ENCODE measurements at places on chromosomes 2 and 18.

GRCh38 chr2:28394331-28394877 is 1.7 kb downstream of the FOSL2 start:
- no peak for DNase-seq

GRCh38 chr2:222637067-222637466 is 18.8 kb downstream of the FARSB start:
- DNase-seq, result no peak

DNA sequence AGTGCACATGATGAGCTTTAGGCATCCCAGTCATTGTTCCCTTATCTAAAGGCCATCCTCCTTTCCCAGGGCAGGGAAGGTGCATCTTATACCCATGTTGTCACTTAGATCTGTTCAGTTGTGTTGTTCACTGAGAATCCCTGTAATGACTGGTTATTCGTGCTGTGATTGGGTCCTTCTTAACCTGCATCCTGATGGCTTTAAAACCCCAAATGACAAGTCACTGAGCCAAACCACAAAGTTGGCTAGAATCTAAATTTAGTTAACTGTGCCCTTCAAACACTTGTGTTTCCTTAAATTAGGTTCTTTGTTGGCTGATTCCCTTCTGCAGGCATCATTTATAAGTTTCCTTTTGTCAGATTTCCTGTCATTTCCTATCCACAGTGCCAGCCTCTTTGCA is 58.5 kb upstream of the SLC16A14 start:
- DNase-seq, result no peak

GRCh38 chr2:67561457-67561965 is 164.4 kb downstream of the ETAA1 start:
- DNase-seq, result no peak

DNA sequence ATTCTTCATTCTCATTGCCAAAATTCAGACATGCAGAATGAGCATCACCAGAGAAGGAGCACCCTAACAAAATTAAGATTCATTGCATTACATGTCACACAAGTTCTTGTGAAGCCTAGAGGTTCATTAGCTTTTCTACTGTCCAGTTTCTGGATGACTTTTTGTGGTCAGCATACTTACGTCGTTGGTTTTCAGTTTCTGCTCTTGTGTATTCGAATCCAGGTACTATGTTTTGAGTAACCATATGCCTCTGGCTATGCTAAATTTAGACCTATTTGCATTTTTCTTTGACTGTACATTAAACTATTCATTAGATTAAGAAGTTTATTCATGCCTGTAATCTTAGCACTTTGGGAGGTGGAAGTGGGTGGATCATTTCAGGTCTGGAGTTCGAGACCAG is 251.3 kb downstream of the PARD3B start:
- no peak for DNase-seq

GRCh38 chr2:29917781-29918180 is 3.6 kb downstream of the ALK start:
- DNase-seq, result no peak

- DNase-seq, result no peak
Measured at GRCh38 chr2:191295088-191295487, 49.9 kb downstream of the MYO1B start.

DNA sequence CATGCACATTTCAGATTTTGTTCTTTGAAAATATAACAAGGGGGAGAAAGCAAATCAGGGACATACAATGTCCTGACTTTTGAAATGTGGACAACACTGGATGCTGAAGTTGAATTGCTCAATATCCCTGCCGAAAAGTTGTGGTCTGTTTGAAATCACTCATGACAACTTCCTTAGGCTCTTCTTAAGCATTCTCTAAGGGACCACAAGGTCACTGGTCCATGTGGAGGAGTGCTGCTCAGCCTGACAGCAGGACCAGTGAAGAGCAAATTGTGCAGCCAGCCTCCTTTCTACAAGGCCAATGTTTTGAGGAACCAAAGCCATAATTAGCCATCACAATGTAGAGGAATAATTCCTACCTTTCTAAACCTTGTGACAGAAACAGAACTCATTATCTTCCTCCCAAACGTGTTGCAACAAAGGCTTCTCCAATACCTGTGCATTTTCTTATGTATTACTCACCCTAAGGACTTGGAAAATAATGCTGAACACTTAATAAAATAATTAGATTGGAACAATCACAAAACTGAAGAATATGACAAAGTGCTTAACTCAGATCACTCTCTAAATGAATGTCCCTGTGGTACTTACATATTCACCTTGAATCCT is 1477.6 kb upstream of the NXPH2 start:
- no peak for DNase-seq

DNA sequence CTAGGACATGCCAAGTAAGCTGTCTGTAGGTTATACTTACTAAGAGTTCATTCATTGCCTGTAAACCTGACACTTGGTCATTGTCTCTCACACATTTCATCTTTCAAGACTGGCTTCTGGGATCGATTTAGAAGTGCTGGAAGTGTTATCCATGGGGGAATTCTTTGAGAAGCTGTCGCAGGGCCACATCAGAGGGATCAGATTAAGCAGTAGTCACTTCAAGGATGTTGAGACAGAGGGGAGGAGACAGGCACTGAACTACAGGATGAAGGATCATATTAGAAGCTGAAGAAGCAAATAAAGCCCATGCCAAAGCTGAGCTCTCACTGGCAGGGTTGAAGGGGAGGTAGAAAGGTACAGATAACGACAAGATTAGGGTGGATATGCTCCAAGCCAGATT is 49.0 kb downstream of the CDK15 start:
- no peak for DNase-seq

DNA sequence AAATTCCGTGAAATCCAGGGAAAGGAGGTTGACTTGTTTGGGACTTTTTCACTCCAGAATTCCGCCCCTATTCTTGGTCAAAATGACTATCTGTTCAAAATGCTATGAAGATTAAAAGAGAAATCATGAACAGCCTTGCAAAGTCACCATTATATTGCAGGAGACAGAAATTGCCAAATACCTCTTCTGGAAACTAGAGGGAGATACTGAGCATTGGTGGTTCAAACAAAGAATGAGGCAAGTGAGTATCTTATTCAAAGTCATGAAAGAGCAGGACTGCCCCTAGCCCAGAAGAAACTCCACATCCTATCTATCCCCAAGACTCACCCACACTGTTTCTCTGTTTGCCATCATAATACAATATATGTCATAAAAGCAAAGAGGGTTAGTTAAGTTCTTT is 862.3 kb upstream of the POU3F3 start:
- DNase-seq, result no peak

DNA sequence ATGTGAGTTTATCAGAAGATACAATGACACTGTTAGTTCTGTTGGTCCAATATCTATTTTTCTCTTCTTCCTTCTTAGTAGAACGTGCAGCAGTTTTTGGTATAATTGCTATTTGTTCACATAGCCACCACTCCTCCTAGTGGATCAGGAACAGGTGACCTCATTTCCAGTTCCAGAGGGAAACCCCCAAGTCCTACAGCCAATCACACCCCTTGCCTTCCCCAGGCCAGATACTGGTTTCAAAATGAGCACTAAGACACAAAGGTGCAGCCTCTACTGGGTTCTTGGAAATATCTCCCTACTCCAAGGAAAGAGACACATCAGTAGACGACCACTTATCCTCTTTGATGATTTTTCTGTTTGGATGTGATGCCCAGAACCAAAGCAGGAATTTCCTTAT is 103.2 kb downstream of the TCF4 start:
- DNase-seq, result no peak

DNA sequence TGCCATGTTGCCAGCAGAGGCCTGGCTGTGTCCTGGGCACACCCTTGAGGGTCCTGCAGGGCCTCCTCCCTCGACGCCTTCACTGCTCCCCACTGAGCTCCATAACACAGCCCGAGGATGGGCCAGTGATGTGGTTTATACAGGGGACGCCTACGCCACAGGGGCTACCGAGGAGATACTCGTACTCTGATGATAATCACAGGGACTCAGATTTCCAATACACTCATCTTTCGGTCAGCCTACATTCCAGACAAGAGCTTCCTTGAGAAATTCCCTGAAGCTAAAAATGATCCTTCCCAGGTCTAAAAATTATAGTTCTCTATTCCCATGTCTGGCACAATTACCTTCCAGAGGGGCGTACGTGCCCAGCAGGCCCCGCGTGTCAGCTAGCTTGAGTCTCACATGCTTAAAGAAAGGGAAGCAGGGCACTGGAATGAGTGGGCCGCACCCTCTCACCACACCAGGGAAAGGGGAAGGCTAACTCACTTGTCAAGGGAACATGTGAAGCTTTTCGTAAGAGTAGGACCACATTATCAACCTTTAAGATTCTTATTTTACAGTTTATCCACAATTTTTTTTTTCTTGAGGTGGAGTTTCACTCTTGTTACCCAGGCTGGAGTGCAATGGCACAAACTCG is 159.5 kb upstream of the NDUFV2 start:
- no peak for DNase-seq

GRCh38 chr2:46873604-46874068 is 42.0 kb downstream of the MCFD2 start:
- DNase-seq, result peak; percentile 57

DNA sequence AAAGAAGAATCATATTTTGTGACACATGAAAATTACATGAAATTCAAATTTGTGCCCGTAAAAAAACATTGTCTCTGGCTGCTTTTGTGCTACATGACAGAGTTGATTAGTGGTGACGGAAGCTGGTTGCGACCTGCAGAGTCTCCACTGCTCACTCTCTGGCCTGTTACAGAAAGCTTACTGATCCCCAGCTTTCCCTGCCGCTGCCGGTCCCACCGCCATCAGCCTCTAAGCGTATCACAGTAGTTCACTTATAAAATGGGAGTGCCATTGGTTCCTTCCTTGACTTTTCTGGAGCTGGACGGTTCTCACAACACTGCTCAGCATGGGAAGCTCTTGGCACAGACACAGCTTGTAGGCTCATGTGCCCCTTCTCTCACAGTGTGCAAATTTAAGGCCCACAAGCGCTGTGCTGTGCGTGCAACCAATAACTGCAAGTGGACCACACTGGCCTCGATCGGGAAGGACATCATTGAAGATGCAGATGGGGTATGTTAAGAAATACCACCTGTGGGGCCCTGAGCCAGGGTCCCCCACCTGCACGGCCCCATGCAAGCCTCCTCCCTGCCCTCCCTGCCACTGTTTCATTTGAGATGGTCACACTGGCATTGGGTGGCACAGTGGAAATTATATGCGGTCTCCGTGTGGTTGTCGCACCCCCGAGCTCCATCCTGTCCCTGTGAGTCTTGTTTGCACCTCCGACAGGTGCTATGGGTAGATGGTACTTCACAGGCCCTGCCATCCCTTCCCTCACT is 81.3 kb downstream of the DGKD start:
- DNase-seq, result no peak

GRCh38 chr2:26672818-26673393 is 19.6 kb upstream of the KCNK3 start:
- DNase-seq, result no peak

DNA sequence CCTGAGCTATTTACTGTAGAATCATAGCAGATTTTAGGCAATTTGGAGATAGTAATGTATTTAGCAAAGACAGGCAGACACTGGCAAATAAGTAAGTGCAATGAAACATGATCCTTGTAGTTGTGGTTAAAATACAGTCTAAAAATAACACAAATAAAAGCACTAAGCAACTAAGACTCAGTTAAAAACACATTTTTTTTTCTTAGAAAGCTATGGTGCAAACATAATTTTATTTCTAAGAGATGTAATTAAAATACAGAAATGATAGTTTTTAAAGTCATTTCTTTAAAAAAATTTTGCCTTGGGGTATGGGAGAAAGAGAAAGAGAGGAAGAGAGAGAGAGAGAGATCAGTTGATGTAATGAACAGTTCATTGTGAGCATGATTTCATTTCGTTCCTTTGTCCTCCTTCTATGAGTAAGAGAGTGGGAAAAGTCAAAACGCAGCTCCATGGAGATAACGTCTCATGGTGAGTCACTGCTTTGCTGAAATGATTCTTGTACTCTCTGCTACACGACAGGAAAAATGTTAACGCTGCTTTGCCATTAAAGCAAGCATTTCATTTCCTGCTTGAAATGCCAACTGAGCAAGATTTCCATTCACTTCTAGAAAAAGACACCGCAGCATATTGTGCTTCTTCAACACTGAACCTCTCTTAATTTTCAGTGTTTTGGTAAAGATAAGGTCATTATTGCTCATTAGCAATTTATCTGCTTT is 61.3 kb upstream of the PGAP1 start:
- DNase-seq, result peak; percentile 25

- no peak for DNase-seq
Measured at GRCh38 chr2:27255660-27256059, 7.2 kb downstream of the SLC30A3 start.

GRCh38 chr2:41610501-41611190 is 437.2 kb upstream of the PKDCC start:
- no peak for DNase-seq

DNA sequence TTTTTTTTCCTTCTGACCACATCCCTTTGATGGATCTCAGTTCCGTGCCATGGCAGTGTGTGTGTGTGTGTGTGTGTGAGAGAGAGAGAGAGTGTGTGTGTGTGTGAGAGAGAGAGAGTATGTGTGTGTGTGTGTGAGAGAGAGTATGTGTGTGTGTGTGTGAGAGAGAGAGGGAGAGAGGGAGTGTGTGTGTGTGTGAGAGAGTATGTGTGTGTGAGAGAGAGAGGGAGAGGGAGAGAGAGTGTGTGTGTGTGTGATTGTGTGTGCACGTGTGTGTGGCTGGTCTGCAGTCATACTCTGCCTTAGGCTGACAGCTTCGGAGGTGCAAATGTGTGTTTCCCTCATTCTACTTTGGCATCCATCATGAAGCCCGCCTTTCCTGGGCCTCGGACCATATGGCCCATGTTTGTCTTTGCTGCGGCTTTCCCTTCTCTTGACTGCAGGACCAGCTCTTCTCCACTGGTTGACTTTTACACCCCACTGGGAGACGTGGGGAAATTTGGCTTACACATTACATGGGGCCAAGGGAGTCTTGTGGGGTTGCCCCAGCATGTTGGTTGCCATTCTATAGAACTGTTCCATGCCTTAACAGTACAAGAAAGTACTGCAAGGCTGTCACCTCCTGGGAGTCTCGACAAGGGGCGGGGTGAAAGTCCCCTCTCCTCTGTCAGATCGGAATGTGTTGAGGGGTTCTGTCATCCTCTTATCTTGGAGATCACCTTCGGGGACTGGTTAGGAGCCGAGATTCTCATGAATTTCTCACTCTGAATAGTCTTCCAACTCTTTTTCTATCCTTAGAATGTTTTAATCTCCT is 21.6 kb downstream of the TSN start:
- DNase-seq, result no peak

- no peak for DNase-seq
Measured at GRCh38 chr2:85714841-85715240, 20.7 kb downstream of the GNLY start.

DNA sequence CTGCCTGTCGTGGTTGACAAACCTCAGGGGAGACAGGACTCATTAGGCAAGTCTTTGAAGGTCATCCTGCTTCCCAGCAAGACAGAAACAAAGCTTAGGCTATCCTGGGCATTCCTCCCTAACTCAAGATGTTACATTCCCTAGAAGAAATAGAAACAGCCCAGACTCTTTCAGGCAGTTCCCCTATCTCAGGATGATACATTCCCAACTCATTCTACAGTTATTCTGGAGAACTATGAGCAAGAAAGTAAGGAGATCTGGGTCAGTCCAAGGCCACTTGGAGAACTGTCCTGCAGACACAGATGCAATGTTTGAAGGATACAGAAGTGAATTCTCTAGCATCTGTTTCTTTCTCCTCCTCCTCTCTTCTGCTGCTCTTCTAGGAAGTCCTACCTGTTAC is 220.1 kb upstream of the NCKAP5 start:
- no peak for DNase-seq

- DNase-seq, result no peak
Measured at GRCh38 chr18:38427736-38428135, 862.1 kb upstream of the CELF4 start.

GRCh38 chr18:25490316-25490715 is 138.3 kb upstream of the ZNF521 start:
- DNase-seq, result no peak

- DNase-seq, result no peak
Measured at GRCh38 chr2:114192362-114192761, 250.1 kb upstream of the DPP10 start.
